ENCODE measurements at places on chromosomes 4 and X.

DNA sequence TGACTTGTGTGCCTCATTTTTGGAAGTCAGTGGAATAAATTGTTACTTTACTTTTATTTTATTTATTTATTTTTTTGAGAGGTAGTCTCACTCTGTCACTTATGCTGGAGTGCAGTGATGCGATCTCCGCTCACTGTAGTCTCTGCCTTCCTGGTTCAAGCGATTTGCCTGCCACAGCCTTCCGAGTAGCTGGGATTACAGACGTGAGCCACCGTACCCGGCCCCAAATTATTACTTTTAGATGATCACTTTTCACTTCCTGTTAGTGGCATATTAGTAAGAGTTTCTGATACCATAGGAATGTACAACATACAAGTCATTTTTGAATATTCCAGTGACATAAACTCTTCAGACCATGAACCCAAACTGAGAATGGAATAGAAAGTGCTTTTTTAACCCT, 611.0 kb upstream of the MAGEB2 start:
- DNase-seq: no peak

GRCh38 chrX:129724754-129725153, 14.0 kb upstream of the XPNPEP2 start:
- no peak for DNase-seq

DNA sequence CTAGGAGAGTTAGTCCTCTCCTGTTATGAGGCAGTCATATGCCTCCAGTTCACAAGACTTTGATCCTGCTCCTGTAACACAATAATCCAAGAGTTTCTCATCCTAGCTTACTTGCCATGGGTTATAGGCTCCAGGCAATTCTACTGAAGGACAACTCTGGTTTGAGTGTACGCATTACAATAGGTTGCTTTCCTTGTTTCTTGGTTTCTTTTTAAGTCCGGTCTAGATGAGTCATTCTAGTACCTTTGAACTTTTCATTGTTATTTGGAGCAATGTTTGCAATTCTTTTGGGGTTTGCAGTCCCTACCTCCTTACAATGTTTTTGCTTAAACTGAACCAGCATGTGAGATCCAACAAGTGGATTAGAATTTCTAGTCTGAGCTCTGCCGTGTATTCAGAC, 109.1 kb downstream of the ANAPC4 start:
- DNase-seq: no peak

DNA sequence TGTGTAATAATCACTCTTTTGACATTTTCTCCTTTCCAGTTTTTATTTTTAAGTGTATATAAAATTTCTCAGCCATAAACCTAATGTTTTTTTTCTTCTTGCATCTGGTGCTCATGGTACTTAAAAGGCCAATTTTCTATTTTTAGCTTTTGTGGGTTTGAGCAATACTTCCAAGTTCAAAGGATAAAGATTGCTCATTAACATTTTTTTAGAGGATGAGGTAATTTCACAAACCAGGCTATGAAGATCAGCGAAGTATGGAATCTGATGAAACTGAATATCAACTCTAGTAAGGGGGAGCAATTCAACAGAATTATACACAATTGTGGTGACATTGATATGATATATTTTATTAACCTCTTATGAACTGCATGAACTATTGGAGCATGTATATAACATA, 25.8 kb upstream of the KLHL34 start:
- no peak for DNase-seq

GRCh38 chr4:7313347-7313811, 121.0 kb downstream of the SORCS2 start:
- no peak for DNase-seq

GRCh38 chr4:167956676-167957075, 135.7 kb upstream of the ANXA10 start:
- DNase-seq: no peak

DNA sequence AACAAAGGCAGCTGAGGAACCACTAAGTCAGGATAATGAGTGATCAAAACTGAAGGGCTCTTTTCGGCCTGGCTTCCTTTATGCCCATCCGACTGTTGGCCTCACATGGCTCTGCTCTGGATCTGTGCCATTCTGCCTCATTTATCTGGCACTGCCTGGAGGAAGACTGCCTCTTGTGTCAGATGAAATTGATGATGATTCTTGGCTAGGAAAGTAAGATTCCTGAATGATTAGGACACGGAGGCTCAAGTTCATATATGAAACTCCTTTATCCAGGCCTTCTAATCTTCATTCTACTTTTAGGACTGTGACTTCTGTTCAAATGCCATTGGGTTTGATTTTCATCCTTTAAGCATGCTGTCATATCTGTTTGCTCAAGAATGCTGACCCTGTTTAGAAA, 475.4 kb upstream of the RPS6KA3 start:
- DNase-seq: no peak

GRCh38 chr4:3530051-3530450, 2.2 kb downstream of the LRPAP1 start:
- DNase-seq: no peak

GRCh38 chrX:63835361-63835760, 50.3 kb upstream of the ARHGEF9 start:
- DNase-seq: no peak

DNA sequence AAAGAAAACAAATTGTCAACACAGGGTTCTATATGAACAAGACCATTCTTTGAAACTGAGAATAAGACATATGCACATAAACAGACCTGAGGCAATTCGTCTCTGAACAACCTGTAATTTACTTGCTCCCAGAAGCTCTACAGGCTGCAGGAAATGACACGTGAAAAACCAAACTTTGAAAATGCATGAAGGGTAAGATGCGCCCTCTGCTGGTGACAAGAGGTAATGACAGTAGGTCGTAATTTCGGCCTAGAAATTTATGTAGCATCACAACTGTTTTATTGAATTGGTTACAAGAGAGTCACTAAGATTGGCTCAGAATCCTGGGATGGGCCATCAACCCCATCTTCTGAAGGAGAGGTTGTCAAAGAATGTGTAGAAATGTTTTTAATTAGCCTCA, 276.5 kb downstream of the PPP4R3C start:
- peak; percentile 61 for DNase-seq

DNA sequence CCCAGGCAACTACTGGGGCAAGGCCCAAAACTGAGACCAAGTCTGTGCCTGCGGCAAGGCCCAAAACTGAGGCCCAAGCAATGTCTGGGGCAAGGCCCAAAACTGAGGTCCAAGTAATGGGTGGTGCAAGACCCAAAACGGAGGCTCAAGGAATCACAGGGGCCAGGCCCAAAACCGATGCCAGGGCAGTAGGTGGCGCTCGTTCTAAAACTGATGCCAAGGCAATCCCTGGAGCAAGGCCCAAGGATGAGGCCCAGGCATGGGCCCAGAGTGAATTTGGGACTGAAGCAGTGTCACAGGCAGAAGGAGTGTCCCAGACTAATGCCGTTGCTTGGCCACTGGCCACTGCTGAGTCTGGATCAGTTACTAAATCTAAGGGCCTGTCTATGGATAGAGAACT, 2.7 kb downstream of the GPRASP2 start:
- no peak for DNase-seq

DNA sequence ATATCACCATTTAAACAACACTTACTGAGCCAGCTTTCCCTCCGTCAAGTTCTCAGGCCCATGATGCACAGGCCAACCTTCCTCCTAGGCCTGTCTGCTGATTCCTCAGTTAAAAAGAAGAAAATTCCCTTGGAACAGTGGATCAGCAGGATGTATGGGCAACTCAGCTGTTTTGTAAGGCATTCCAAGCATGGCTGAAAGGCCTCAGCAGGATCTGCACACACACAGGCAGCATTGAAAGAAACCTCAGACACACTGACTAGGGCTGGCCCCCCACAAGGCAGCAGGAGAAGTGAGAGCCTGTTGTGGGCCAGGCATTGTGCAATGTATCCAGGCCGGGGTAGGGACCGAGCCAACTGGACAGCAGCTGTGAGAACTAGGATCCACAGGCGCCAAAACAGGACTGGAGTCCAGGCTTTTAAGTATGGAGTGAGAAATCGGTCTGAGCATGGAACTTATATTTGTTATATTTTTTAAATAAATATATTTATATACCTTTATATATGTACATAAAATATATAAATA, 171.4 kb downstream of the NWD2 start:
- no peak for DNase-seq

- no peak for DNase-seq
Measured at GRCh38 chr4:109966891-109967481, 54.3 kb downstream of the EGF start.

DNA sequence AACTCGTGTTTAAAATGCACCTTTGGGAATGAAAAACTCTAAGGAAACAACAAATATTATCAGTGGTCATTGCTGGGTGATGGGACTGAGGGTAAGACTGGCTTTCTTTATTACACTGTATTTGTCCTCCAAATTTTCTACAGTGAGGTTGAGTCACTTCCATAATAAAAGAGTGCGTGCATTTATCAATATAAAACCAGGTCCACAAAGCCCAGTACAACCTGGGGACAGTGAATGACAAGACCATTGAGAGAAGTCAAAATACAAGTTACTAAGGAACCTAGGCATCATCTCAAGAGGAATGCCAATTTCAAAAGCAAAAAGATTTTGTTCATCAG, 76.4 kb downstream of the MAGED4 start:
- DNase-seq: no peak

DNA sequence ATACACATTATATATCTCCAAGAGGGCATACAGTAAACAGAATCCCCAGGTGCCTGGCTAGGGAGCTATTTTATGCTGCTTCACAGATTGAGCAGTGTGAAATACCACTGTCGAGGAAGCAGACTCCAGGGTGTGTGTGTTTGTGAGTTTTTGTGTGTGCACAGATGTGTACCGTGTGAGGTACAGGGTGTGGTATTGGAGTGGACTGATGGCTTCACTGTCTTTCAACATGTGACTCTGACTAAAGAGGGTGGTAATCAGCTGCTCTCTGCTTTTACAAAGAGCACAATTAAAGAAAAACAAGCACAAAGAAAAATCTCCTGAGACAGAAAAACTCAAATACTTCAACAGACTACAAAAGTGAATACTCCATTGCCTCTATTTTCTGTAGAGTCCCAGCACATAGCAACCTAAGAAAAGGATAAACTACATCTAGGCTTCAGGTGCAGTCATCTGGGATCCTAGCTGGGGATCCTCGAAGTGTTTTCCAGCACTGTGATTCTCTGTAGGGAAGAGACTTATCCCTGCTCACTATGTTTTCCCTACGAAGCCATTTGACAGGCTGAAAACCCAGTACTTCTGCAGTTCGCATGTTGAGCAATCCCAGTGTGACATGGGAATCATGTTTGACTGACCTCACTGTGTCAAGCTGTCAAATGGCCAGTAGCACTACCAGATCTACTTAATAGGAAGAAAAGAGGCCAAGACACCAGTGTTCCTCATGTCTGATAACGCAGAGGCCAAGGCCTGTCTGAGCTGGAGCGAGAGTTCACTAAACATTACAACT, 100.3 kb downstream of the CDS1 start:
- DNase-seq: no peak

- DNase-seq: no peak
Measured at GRCh38 chr4:37779896-37780295, 46.6 kb upstream of the PGM2 start.

DNA sequence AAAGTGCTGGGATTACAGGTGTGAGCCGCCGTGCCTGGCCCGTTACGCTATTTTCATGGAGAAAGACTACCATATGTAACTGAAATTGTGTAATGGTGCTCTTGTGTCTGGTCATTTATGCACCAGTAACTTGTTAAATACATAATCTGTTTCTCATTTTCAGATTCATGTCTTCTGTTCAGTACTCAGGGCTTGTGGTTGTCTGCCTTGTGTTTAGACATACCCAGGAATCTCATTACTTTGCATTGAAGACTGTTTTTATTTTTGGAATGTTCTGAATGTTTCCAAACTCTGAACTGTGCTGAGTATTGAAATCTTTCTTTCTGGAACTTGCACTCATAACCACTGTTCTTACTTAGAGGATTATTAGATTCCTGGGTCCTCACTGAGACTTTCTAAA, 52.8 kb downstream of the PDLIM5 start:
- DNase-seq: no peak

GRCh38 chrX:26762253-26762652, 546.3 kb downstream of the MAGEB5 start:
- no peak for DNase-seq

DNA sequence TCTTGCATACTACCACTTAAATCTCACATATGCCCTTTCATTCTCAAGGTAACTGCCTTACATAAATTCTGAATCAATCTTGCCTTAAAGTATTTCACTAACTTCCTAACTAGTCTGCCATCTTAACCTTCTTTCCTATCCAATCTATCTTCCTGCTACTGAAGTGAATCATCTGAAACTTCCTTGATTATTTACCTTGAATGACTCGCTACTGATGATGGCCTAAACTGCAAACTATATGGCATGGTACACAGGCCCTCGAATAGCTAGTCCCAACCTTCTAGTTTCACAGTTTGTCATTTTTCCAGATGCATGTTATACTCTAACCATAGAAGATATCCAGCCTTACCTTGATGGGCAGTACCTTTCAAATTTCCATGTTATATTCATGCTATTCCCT, 19.9 kb downstream of the PHKA1 start:
- DNase-seq: no peak

GRCh38 chr4:103136671-103137445, 37.2 kb upstream of the BDH2 start:
- DNase-seq: no peak

- DNase-seq: no peak
Measured at GRCh38 chr4:71404049-71404448, 65.2 kb downstream of the SLC4A4 start.

DNA sequence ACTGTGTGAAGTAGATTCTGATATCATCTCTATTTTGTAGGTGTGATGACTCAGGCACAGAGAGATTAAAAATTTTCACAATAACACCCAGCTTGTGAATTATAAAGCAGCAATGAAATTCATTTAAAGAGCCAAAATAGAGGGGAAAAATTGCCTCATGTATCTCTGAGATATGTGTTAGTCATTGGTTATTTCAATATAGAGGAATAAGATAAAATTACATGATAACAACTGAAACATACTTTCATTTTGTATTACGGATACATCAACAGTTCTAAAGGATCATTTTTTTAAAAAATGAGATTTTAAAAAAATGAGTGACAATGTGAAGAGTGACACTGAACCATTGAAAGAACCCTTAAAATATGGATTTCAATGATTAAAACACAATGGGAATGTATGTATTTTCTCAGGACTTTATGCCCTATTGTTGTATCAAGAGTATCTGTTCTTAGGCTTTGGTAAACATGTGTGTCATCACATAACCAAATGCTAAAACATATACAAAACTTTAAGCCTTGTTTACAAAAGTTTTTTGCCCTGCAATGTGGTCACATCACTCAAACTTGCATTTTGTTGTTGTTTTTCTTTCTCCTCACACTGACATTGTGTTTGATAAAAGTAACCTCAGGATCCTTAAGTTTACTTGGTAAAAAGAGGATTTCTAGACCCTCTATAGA, 221.3 kb downstream of the ANTXR2 start:
- no peak for DNase-seq

DNA sequence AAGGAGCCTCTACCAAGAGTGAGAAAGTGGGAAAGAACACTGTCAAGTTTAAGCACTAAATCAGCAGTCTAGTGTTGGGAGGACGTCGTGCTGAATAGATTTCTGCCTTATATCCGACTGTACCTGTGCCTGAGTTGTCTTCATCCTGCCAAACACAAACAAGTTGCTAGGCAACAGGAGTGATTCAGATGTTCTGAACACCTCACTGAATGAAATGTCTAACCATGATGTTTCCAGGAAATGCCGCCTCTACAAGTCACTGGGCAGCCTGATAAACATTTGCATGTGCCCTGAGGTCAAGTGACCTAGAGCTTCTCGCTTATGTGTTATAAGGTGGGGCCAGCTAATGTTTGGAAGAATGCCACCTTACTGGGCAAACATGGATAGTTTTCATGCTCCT, 37.9 kb downstream of the SGMS2 start:
- peak; percentile 58 for DNase-seq

All from activated CD4-positive, alpha-beta T cell treated with anti-CD3 and anti-CD28 coated beads, Interleukin-2, Interleukin-6, amounts not matched to agents 100 ng/mL and 50 ng/mL, durations not matched to agents 16 hours and 8 hours (primary cell).